ENCODE measurements at places on chromosomes 2 and 18. TPM values are rescaled to one million over a fixed set of nuclear protein-coding genes. Genes with fewer than 3 reads are reported as not detected.
A peak's percentile ranks its signal among the peaks of the same experiment; 100 is the strongest.

The DLX1 gene
- total RNA-seq, result not detected

DNA sequence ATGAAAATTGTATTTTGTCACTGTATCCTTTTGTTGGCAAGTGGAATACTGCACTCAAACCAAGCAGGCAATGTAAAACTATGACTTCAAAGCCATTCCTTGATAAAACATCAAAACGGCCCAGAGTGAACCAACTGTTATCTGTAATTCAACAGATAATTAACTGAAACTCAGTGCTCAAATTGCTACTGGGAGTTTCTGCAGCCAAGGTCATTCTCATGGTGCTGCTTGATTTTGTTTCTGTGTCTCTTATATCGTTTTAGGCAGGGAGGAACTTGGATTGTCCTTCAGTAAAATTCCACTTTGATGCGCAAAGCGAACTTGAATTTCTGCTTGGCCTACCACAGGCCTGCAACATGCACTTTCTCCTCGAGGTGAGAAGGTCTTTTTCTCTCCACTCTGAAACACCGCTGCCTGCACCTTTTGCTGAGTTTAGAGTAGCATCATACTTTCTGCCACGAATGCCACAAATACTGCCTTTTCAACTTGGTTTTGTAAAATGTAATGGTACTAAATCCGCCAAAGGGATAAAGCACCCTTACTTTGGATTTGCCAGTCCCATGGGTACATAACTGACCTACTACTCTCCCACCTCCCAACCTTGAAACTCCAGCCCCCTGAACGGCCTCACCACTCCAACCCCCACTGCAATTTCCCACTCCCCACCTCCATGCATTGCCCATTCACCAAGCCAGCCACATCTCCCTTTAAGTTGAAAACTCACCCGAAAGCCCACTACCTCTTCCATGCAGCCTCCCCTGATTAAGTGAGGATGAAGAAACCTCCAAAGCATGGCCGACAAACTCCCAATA is 204.7 kb downstream of the TGIF1 start:
- DNase-seq, result no peak

The TET3 gene
- total RNA-seq, result 20.4 TPM

The CDK5R2 gene
- not detected for total RNA-seq

DNA sequence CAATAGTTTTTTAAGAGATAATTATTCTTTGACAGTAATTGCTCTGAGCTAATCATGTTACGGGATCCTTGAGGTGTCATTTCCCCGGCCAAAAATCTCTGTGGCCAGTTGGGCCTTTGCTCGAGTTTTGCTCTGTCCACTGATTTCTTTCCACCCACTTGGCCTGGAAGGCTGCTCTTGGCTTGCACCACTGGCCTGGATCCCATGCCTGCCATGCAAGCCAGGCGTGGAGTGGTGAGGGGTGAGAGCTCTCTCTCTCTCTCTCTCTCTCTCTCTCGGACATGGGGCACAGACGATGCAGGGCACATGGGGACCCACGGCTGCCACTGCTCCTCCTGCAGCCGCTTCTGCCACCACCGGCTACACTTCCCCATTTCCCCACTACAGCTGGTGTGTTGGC is 853.0 kb upstream of the GCFC2 start:
- no peak for DNase-seq

DNA sequence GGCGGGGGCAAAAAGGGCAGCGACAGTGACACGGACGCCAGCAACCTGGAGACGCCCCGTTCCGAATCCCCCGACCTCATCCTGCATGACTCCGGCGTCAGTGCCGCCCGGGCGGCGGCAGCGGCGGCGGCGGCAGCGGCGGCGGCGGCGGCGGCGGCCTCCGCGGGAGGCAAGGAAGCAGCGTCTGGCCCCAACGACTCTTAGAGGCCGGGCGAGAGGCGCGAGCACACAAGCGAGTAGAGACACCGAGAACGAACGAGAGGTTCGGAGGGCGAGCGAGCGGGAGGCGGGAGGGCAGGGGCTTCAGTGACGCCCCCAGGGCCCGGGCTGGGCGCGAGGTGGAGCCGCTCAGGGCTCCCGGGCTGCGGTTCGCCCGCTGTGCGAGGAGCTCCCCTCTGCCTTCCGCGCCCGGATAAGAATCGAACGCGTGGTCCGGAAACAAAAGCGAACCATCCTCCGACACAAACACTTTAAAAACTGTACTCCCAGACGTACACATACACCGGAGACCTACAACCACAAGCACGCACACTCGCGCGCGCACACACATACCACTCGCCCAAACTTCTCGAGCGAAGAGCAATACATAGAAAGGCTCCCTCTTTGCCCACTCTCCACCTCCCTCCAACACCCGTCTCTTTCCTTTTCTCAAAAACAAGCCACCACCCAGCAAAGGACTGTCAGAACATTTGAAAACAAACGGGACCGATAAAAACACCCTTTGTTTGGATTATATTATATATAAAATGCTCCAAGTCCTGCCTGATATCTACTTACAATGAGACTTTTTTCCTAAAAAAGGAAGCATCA is 2.8 kb downstream of the SP9 start:
- peak; percentile 53 for DNase-seq

DNA sequence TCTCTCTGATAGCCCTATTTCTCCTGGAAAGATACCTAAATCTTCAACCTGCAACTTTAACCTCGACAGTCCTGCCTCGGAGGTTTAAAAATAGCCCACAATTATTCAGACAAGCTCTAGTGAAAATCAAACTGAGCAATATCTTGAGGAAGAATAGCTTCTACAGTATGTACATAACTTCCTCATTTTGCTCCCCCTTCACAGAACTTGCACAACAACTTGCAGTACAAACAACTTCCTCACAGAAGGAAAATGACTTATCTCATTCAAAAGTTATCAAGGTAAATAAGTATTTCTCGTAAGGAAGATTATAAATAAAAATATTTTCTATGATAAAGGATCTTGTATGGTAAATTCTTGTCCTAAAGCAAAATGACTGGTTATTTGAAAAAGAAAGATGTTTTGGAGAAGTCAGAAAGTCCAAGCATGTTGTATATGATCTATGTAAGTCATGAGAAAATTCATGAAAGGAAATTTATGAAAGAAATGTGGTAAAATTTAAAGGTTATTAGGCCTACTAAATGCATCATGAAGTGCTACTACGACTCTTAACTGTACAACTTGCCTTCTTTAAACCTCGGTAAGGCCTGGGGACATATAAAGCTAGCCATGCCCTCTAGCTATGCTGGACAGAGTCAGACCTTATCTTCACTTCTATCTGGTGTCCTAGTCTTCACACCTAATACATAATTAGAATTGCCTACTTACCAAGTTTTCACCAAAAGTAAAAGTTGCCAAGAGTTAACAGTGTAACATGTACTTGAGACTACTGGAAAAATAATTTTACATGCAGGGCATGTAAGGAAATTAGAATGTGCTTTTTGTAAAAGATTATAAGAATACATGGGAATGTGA is 394.5 kb downstream of the DLGAP1 start:
- DNase-seq, result no peak

The LONRF2 gene
- total RNA-seq, result 0.05 TPM

The SEMA4C gene
- 24.5 TPM for total RNA-seq

DNA sequence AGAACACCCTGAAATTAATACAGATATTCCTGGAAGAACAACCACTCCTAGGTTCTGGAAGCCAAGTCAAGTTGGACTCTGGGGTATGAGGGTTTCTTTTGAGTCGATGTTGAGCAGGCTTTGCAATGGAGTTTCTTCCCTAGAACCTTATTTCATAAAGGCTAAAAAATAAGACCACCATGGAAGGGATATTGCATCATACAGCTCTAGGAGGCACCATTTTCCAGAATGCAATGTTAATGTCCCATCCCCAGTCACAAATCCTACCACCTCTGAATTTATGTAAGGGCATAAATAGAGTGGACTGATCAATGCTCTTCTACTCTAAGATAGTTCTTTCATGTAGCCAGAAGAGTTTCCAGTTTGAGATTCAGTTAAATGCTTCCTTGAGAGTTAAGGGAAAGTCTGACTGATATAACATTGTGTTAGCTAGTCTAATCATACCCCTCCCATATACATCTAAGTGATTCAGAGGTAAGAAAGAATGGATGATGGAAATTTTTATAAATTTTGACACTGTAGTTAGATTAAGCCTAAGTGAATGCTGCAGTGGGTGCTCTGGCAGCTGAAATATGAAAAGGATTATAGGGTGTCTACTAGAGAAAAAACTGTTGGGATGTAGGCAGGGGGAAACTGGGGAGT is 22.0 kb downstream of the ARHGAP15 start:
- DNase-seq, result no peak

GRCh38 chr18:52519021-52519420 is 179.0 kb downstream of the DCC start:
- no peak for DNase-seq

The ST8SIA5 gene
- not detected for total RNA-seq

The KYNU gene
- total RNA-seq, result not detected

GRCh38 chr18:32896776-32897547 is 124.1 kb upstream of the KLHL14 start:
- DNase-seq, result no peak

The RTP5 gene
- not detected for total RNA-seq

DNA sequence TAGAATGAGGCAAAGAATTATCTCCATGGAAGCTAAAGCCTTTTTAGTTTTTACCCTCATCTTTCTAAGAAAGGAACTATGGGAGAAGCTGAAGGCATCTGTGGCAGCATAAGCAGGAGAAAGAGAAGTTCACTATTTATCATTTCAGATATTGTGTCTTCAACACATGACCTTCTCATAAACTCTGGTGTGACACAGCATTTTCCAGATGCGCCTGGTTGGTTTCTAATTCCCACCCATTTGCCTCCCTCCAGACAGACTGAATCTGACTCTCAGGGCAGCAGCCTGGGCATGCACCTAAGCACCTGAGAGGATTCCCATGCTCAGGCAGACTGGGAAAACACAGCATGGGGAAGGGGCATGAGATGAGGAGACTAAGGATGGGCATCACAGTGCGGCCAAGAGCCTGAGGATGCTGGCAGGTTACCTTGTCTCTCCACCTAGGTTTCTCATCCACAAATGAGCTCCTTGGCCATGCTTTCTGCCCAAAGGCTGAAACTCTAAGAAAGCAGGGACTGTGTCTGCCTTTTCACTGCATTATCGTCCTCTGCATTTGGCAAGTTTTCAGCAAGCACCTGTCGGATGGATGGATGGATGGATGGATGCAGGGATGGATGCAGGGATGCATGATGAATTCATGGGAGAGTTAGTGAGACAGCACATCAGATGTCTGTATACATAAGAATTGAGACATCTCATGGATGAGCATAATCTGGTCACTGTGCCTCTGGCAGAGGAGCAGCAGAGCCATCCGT is 28.8 kb upstream of the SULT1C4 start:
- DNase-seq, result no peak

DNA sequence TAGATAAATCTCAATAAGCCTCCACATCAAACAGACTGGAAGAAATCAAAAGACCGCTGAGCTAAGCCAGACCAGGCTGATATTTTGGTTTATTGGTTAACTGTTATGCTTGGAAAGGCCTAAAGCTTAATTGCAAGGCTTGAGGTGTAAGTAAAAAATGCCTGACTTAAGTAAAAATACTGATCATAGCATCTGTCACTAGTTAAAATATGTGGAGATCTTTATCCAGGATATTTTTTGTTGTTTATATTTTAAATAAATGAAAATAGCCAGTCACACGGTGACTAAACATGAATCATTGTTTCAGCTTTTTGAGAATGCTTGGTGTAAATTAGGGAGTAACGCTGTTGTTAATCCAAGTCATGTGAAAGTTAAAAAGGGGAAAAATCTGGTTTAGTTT is 127.9 kb downstream of the THADA start:
- no peak for DNase-seq

GRCh38 chr2:3368261-3368722 is 9.3 kb downstream of the EIPR1 start:
- no peak for DNase-seq

DNA sequence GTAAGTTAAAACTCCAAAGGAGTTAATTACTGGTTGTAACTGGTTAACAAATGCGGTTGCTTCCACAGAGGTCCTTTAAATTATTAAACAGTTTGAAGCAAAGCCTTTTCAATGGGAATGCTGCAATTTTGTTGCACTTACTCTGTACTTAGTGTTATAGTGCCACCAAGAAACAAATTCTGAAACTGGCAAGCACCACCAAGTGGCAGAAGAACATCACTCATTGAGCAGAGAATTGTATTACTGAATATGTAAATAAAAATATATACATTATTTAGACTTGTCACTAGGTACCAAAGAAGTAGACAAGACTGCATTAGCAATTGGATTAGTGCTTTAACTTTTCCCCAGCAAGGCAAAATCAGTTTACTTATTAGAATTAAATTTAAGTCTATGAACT is 2.6 kb upstream of the TMEFF2 start:
- no peak for DNase-seq

Data from activated CD8-positive, alpha-beta T cell treated with anti-CD3 and anti-CD28 coated beads, Interleukin-2, amount 10 ng/mL, durations not matched to agents 7 days and 5 days (primary cell).